Head of caudate nucleus (tissue), 42 donors: ENCODE measurements at places on chromosomes 4 and X.

DNA sequence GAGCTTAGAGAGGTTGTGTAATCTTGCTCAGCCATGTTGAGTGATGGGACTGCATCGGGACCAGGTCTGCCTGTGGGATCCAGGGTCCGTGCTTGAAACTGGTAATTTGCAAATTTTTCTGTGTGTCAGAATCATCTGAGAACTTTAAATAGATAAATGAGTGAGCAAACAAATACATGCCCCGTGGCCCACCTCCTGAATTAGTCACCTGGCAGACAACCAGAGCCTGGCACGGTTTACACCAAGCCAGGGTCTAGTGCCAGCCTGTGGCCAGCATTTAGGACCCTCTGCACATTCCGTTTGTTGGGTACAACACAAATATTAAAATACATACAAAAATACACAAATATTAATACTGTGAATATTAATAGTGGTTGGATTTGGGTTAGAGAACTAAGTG is 90.6 kb upstream of the STOX2 start:
- DNase-seq: no peak

- no peak for DNase-seq
These were observed 17.7 kb downstream of the IQSEC2 start for GRCh38 chrX:53263597-53264094.

- no peak for DNase-seq
These were observed 195.8 kb downstream of the PDGFC start for GRCh38 chr4:156775813-156776212.

- DNase-seq: no peak
These were observed 243.3 kb downstream of the CBR4 start for GRCh38 chr4:168766604-168767316.

DNA sequence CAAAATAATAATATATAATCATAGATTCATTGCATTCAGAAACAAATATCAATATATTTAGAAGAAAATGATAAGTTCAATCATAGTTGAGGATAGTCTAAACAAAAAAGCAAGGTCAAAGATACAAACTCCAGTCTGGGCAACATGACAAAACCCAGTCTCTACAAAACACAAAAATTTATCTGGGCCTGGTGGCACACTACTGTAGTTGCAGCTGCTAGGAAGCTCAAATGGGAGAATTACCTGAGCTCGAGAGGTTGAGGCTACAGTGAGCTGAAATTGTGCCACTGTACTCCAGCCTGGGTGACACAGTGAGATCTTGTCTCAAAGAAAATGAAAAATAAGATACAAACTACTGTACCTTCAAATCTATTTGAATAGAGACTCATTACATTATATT is 52.7 kb upstream of the ANXA10 start:
- DNase-seq: no peak

- DNase-seq: peak; percentile 60
These were observed at the start of gene STK32B for GRCh38 chr4:5051278-5052203. STK32B (plus strand) TSS chr4:5051480.

- peak; percentile 76 for DNase-seq
These were observed at the start of gene UBL4A for GRCh38 chrX:154486396-154487207. UBL4A (minus strand) TSS chrX:154486615; CDS start chrX:154486584, 31 bp downstream.

DNA sequence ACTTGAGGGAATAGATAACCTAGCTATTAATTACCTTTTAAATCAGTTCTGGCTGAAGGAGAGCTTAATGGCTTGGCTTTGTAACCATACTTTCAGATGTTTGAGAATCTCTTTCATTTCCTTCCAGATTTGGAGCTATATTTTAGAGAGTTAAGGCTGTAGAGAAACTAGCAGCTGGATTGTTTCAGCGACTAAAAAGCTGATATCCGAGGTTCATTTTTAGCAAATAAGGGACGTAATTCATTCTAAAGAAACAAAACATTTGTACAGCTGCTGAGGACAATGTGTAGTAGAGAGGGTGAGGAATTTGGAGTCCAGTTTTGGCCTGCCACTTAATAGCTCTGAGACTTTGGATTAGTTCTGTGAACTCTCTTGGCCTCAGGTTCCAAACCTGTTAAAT is 12.2 kb downstream of the OSTC start:
- DNase-seq: no peak

DNA sequence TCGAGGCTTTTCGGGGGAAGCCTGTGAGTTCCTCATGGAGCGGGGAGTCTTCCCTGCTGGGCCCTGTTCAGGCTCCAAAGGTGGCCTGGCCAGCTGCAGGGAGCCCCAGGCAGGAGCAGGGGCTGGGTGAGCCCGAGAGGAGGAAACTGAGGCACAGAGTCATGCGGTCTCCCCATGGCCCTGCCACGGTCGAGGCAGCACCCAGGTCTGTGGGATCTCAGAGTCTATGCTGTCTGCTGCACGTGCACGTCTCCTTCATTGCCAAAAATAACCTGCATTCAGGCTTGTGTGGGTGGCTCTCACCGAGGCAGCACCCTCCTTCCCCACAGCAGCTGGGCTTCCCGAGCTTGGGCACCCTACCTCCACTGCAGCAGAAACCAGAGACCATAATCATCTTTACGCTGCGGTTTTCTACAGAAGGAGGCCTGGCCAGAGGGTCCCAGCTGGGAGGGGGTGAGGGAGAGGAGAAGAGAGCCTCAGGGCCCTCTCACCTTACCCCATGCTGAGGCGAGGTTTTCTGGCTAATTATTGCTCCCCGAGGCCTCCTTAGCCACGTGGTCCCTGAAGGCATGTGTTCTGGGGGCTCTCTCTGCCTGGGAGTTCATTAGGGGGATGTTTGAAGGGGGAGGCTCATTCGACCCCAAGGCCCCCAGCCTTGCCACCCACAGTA is 64.3 kb downstream of the CPZ start:
- DNase-seq: peak; percentile 23

DNA sequence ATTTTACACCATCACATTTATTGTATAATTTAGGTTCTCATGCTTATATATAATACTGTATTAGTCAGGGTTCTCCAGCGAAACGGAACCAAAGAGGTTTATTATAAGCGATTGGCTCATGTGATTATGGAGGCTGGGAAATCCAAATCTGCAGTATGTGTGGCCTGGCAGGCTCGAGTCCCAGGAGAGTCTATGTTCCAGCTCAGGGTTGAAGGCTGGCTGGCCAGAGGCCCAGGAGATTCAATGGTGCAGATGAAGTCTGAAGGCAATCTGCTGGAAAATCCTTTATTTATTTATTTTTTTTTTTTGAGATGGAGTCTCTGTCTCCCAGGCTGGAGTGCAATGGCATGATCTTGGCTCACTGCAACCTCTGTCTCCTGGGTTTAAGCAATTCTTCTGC is 63.0 kb upstream of the WDFY3 start:
- no peak for DNase-seq

DNA sequence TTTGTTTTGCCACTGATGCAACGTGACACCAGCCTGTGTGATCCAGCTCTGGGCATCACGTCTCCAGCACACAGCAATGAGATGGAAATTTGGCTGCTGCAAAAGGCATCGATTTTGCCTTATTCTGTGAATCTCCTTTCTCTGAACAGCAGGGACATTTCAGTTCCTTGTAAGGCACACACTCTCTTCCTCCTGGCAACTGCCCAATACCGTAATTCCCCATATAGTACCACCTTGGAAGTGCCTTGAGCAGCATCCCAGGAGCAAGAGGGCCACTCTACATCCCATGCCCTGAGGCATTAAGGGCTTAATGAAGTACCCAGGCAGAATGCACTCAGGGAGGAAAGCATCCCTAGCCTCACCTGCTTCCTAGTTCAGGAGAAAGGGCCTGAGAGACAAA is 10.5 kb upstream of the MAMLD1 start:
- DNase-seq: no peak

GRCh38 chr4:1084796-1085403 is 28.5 kb downstream of the RNF212 start:
- no peak for DNase-seq

- no peak for DNase-seq
These were observed 284.9 kb downstream of the ADGRL3 start for GRCh38 chr4:61485056-61485455.

DNA sequence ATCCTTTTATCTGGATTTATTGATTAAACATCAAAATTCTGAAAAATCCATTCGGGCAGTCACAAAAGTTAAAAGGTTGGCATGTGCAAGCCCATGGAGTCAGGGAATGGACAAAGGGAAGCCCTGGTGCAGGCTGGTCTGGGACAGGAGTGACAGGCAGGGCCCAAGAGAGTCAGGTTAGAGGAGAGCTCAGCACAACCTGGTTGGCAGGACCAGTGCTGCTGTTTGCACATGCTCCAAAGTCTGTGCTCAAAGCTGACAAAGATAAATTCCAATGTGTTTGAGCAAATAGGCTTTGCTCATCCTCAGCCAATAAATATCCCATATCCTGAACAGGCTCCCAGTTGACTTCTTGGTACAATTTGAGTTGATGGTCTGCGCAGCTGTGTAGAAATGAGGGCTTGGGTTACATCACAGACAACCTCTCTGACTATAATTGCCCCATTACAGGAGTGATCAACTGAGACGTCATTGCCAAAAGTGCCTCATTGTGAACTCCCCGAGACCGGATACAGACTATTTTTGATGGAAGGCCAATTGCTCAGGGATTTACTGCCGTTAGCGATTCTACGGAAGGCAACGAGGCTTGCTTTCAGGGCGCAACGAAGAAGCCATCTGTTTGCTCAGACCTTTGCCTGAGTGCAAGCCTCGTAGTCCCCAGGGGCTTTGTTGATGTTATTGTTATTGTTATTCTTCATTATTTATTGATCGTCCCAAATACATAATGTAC is 1008.1 kb upstream of the TENM3 start:
- no peak for DNase-seq

DNA sequence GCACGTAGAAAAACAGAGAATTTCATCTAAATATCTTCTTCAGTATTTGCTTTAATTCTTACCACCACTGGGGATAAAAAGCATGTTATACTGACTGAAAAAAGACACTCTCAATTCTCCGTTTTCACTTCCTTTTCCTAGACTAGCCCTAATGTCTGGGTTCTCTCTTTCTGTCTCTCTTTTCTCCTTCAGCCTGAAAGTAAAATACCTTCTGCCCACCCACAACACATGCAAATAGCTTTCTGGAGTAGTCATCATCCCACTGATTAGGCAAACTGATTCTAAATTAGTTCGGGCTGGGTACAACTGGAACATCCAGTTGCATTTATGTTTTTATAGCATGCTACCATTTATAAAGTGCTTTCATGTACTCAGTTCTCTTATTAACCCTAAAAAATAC is 142.4 kb upstream of the ANKRD50 start:
- no peak for DNase-seq

GRCh38 chrX:105168577-105168976 is 51.9 kb downstream of the TEX13A start:
- no peak for DNase-seq

DNA sequence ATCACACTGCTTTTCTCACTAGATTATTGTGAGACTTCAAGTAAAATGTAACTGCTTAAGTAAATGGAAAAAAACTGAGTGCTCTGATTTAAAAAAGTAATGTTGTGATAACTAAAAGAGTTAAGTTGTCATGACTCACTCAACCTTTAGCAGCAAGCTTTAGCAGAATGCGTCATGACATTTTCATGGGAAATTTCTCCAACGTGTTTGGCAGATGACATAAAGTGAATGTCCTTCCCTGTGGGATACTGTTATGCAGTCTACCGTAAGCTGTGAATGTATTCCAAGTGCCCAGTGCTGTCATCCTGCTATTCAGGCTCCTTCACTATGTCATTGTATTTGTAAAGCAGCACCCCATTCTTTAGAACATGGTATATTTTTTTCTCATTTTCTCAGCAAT is 136.2 kb downstream of the CPXCR1 start:
- DNase-seq: no peak

DNA sequence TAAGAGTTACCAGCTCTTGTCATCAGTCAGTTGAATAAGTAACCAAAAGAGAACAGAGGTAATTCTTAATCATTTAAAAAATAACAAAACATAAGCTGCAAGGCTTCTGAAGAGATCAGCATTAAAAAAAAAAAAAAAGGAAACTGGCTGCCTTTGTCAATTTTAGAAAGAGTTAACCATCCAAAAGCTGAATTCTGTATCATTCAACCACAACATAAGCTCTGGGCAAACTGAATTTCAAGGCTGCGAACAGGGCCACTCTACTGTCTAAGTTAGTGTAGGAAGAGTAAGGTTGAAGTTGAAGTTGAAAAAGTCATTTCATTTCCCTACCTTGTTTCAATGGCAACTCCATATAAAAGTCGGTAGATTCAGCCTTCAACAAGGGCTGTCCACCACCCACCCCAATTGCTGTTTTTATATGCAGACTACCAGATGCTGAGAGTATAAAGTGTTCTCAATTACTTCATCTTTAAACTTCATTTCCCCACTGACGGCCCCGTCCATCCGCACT is 1.1 kb upstream of the LIN54 start:
- DNase-seq: no peak

- no peak for DNase-seq
These were observed 13.9 kb downstream of the LCORL start for GRCh38 chr4:18007625-18008024.
